Activated B cell treated with CpG ODN at 0.5 μM for 24 hours (primary cell): ENCODE measurements at places on chromosomes 16 and 17. TPM values are rescaled to one million over a fixed set of nuclear protein-coding genes. Genes with fewer than 3 reads are reported as not detected.

The RAB11FIP4 gene
- 37.9 and 43.2 TPM in 2 replicates for total RNA-seq

The OTOP2 gene
- not detected in 2 replicates for total RNA-seq

The ICAM2 gene
- 44.5 and 44.7 TPM in 2 replicates for total RNA-seq

The NAT9 gene
- total RNA-seq = 59.4 and 79.7 TPM in 2 replicates

The EVI2B gene
- 104 and 111 TPM in 2 replicates for total RNA-seq

- no peak for DNase-seq
These were observed 60.6 kb upstream of the MARCHF10 start for GRCh38 chr17:62868723-62869122.

DNA sequence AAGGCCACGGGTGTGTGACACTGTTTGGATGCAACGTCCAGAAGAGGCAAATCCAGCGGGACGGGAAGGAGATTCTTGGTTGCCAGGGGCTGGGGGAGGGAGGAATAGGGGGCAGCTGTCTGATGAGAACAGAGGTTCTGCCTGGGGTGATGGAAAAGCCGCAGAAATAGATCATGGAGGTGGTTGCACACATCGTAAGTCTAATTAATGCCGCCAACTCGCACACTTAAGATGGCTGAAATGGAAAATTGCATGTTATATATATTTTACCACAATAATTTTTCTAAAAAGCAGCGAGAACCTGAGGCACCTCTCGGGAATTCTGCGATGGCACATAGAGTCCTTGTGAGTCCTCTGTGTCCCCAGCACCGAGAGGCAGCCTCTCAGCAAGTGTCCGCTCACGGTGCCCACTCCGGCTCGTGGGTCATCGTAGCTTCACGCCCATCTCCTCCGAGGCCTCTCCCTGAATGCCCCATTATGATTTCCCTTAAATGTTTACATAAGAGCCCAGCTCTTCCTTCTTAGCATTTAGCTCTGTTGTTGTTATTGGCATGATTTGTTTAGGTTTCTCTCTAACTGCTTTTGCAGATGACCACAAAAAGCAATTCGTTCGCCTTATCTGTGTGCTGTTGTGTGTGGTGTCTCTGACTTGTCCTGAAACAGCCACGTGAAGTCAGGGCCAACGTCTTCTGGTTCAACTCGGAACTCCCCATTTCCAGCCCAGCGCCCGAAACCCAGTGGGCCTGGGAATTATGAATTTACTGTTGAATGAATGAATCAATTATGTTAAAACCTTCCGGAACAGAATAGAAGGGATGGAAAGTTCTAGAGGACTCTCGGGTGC lies 7.7 kb downstream of the WFDC1 start:
- DNase-seq = no peak

DNA sequence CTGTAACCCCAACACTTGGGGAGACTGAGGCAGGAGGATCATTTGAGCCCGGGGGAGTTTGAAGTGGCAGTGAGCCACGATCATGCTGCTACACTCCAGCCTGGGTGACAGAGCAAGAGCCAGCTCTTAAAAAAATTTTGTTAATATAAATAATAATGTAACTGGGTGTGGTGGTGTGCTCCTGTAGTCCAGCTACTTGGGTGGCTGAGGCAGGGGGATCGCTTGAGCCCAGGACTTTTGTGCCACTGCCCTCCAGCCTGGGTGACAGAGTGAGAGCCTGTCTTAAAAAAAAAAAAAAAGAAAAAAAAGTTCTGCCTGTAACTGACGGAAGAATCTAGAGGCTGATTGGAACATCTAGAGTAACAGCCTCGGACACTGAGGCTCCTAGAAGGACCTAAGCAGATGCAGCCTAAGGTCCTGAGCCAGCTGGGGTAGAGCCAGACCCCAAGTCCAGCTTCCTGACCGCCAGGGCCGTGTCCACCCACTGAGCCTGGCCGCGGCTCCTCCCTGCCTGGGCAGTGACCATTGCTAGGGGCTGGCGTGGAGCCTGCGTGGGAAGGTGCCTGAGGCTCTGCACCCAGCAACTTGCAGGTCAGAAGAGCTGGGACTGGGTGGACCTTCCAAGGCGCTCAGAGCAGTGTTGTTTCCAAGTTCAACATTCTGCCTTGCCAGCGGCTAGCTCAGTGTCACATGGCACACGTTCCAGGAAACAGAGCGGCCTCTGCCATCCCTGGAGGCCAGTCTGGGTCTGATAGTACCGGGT lies 209.4 kb upstream of the CIBAR2 start:
- no peak for DNase-seq

DNA sequence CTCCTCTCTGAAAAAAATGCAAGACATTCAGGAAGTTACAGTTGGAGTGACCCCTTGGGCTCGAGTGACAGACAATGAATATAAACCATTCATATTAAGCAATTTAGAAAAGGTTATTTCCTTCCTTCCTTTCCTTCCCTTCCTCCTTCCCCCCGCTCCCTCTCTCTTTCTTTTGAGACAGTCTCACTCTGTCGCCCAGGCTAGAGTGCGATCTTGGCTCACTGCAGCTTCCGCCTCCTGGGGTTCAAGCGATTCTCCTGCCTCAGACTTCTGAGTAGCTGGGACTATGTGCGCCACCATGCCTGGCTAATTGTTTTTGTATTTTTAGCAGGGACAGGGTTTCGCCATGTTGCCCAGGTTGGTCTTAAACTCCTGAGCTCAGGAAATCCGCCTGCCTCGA lies 13.2 kb downstream of the PSMD12 start:
- DNase-seq = no peak

- no peak for DNase-seq
These were observed 656 bp upstream of the FUS start for GRCh38 chr16:31179219-31179746.

GRCh38 chr17:40014375-40014980 lies 762 bp upstream of the CSF3 start:
- no peak for DNase-seq

DNA sequence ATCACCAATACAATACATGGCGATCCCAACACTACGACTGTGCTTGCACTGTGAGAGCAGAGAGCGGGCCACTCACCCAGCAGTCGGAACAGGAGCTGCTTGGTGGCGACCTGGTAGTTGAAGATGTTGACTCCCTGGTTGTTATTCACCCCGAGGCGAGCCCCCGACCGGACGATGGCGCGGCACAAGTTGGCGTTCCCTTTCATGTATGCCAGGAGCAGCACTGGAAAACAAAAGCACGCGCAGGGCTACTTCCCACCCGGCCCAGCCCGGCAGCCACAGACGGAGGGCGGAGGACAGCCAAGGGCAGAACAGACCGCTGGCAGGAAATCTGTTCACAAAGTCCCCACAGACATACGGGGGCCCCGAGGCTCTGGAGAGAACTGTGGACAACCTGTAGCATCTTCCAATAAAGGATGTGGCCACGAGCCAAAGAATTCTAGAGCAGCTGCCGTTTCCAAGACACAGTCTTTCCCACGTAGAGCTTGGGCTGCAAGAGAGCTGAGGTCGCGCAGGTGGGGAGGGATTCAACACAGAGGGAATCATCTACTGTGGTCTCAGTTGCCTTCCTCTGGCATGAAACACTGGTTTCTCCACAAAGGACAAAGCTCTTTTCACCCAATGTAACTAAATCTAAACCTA lies 27.8 kb downstream of the CYB5D2 start:
- DNase-seq = no peak

DNA sequence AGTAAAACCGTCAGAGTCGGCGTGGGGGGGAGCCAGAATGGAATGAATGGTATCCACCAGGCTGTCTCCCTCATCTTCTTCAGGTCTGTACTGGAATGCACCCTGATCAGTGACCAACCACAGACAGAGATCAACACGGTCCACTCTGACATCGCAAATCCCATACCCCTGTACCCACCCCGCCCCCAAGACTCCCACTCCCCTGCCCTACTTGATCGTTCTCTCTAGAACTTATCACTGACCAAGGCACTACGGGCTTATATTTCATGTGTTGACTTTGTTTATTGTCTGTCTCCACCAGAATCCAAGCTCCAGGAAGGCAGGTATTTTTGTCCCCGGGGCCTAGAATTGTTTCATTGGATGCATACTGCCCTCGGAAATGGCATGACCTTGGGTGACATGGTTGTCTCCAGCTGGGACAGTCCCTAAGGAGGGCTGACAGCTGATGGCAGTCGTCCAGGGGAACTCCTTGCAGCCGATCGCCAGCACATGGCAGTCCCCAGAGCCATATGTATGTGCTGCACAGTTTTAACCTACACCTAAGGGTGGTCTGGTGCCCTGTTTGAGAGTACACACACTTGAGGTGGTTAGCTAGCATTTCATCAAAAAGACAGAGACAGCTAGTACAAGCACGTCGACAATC lies 526 bp upstream of the MFSD6L start:
- DNase-seq = no peak

DNA sequence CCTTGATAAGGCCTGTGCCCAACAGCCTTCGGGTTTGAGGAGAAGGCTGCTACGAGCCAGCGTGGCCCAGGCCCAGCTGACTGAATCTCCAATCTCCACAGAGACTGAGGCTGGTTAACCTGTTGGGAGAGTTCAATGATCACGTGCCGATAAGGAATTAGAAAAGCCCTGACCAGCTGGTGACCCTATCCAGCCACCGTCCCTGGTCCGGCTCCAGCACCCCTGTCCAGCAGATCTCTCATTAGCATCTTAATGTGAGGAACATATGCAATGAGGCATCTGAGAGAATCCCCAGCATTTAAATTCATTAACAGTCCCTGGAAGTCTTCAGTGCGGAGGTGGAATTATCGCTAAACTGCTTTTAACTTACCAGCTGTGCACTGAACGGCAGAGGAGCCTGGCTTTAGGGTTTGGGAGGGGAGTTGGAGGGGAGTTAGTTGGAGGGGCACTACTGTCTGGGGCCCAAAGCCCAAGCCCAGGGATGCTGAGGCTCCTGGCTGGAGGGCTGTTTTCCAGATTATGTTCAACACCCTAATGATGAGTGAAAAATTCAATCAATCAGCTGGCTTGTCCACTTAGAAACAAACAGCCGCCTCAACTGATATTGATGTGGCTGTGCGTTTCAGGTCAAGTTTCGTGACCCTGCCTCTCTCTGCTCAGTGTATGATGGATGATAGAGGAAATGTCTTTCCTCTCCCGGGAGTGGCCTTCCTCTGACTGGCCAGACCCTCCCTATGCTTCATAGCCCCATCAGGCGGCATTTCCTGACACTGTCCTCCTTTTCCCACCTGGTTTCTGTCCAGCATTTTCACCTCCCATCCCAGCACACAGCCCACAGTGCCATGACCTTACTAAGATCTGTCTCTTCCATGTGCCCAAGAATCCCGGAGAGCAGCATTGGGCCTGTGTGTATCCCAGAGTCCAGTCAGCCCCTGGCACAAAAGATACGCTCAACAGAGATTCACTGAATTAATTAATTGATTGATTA lies 184.5 kb downstream of the CCT6B start:
- DNase-seq = no peak

- no peak for DNase-seq
These were observed 92.4 kb upstream of the HSBP1 start for GRCh38 chr16:83715217-83715920.

- no peak for DNase-seq
These were observed 83.2 kb downstream of the NTN1 start for GRCh38 chr17:9104370-9105041.

DNA sequence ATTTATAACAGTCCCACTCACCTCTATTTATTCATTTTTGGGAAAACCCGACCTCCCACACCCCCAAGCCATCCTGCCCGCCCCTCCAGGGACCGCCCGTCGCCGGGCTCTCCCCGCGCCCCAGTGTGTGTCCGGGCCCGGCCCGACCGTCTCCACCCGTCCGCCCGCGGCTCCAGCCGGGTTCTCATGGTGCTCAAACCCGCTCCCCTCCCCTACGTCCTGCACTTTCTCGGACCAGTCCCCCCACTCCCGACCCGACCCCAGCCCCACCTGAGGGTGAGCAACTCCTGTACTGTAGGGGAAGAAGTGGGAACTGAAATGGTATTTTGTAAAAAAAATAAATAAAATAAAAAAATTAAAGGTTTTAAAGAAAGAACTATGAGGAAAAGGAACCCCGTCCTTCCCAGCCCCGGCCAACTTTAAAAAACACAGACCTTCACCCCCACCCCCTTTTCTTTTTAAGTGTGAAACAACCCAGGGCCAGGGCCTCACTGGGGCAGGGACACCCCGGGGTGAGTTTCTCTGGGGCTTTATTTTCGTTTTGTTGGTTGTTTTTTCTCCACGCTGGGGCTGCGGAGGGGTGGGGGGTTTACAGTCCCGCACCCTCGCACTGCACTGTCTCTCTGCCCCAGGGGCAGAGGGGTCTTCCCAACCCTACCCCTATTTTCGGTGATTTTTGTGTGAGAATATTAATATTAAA lies 638 bp upstream of the TMEM88 start:
- no peak for DNase-seq

DNA sequence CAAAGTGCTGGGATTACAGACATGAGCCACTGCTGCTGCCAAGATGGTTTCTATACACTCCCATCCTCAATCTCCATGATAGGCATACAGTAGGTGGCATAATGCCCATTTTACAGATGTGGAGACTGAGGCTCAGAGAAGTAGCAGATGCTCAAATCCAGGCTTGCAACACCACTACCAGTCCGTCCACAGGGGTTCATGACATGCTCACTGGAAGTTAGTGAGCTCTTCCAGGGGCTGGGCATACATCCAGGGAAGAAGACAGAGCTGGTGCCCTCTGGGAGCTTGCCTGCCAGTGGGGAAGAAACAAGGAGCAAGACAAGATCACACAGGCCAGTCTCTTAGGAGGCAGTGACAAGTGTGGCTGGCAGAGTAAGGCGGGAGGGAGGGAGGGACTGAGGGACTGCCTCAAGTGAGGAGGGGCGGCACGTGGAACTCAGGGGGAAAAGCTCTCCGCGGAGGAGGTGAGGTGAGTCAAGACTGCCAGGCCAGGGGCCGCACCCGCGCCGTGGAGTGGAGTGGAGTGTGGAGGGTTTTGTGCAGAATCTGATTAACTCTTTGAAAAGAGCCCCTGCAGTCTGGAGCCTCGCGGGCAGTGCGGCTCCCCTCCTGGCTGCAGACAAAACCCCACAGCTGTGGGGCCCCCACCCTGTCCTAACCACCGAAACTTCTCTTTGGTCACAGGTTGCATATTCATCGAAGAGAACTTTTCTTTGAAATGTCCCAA lies 27.9 kb downstream of the SREBF1 start:
- no peak for DNase-seq

- no peak for DNase-seq
These were observed 25.0 kb downstream of the NXN start for GRCh38 chr17:954431-955164.

GRCh38 chr17:77420804-77421629 lies 280.2 kb downstream of the SEC14L1 start:
- DNase-seq = no peak
